ENCODE measurements at places on chromosomes 1 and 21.

- DNase-seq = no peak
Measured at GRCh38 chr1:171185091-171185490, at the start of gene FMO2. Gene FMO2 (plus strand): TSS chr1:171185300. CDS start chr1:171185714, 414 bp downstream.

DNA sequence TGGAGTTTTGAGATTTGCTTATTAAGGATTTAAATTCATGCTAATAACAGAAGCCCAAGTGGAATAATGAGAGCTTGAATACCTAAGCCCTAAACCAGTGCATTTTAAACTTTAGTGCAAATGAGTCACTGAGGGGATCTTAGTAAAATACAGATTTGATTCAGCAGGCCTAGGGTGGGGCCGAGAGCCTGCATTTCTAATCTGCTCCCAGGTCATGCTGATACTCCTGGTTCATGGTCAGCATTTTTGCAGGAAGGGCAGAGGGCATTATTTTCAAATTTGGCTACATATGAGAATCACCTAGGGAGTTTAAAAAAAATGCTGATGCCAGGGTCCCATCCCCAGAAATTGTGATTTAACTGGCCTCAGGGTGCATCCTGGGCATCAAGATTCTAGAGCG lies 39.3 kb downstream of the DNTTIP2 start:
- DNase-seq = no peak

GRCh38 chr1:196319301-196319700 lies 288.9 kb downstream of the KCNT2 start:
- DNase-seq = no peak

DNA sequence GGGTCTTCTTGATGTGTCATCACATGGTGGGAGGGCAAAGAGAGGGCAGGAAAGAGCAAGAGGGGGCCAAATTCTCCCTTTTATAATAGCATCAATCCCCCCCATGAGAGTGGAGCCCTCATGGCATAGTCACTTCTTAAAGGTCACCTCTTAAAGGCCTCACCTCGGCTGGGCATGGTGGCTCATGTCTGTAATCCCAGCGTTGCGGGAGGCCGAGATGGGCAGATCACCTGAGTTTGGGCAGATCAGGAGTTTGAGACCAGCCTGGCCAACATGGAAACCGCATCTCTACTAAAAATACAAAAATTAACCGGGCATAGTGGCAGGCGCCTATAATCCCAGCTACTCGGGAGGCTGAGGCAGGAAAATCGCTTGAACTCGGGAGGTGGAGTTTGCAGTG lies 170.1 kb downstream of the PGBD5 start:
- no peak for DNase-seq

DNA sequence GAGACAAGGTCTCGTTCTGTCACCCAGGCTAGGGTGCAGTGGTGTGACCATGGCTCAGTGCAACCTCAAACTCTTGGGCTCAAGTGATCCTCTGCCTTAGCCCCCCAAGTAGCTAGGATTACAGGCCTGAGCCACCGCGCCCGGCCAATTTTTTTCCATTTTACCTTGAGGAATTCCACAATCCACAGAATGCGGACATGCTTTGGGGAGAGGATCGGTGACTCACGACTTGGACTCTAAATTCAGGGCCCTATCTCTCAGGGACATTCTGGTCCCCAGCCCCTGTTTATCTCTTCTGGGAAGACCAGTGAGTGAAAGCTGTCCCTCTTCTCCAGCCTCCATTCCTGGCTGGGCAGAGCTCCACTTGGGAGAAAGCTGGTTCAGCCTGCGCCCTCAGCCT lies 5.2 kb downstream of the PADI1 start:
- no peak for DNase-seq

GRCh38 chr1:201059871-201060555 lies 36.5 kb upstream of the KIF21B start:
- no peak for DNase-seq

DNA sequence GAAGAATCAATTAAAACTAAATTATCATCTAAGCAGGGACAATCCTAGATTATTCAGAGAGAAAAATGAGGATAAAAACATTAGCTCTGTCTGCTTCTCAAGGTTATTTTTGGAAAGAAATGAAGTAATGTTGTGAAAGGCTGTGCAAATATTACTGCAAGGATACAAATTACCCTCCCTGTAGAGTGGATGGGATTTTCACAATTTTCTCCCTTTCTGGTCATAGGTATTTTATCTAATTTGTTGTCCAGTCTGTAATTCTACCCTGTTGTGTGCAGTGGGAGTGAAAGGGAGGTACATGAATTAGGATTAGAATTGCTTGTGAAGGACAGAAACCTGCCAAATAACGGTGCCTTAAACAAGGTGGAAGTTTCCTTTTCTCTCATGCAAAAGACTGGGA lies 54.7 kb downstream of the MAP3K7CL start:
- DNase-seq = no peak

DNA sequence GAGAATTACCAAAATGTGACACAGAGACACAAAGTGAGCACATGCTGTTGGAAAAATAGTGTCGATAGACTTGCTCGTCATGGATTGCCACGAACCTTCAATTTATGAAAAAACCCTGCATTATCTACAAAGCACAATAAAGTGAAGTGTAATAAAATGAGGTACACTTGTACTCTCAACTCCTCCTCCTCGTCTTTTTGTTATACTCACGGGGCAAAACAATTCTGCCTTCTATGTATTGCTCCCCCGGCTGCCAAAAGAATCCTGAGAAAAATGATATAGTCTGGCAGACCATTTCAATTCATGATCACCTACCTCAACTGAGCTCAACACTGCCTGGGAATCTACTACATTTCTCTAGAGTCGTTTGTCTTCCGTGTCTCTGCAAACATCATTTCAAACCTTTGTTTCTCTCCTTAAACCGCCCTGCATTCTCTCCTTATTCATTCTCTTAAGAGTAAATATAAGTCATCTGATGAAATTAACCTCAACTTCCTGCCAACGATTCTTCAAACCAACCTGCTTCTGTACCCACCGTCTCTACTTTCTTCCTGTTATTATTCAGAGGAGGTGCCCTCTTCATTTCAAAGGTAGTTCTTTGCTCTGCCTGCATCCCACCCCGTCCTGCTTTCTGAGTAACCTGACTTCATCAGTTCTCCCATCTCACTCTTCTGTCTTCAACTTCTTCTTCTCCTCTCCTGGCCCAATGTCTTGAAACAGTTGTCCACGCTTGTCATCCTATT lies 12.9 kb upstream of the IL19 start:
- DNase-seq = no peak

- DNase-seq = no peak
Measured at GRCh38 chr1:165441166-165441880, 3.6 kb downstream of the RXRG start.

DNA sequence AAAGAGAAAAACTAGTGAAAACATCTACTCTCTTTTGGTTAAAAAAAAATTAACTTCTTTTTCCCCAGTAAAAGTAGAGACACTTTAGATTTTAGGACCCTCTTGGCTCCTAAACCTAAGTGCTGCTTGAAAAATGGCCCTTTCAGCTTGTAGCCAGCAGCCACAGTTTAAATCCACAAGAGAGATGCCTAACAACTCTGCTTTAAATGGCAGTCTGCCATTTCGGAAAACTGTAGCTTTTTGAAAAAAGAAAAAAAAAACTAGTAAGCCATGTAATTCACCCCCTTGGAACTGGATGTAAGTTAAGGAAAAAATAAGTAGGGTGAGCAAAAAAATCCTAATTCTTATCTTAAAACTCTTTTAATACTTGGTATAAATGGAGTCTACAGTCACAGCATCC lies 56.0 kb downstream of the LHX9 start:
- no peak for DNase-seq

GRCh38 chr21:30349572-30349971 lies 1.2 kb upstream of the KRTAP23-1 start:
- no peak for DNase-seq

- DNase-seq = no peak
Measured at GRCh38 chr1:68010543-68010942, 39.9 kb downstream of the DIRAS3 start.

- no peak for DNase-seq
Measured at GRCh38 chr1:234970731-234971476, 157.7 kb downstream of the TOMM20 start.

- DNase-seq = no peak
Measured at GRCh38 chr1:117795792-117796191, 133.6 kb downstream of the GDAP2 start.

DNA sequence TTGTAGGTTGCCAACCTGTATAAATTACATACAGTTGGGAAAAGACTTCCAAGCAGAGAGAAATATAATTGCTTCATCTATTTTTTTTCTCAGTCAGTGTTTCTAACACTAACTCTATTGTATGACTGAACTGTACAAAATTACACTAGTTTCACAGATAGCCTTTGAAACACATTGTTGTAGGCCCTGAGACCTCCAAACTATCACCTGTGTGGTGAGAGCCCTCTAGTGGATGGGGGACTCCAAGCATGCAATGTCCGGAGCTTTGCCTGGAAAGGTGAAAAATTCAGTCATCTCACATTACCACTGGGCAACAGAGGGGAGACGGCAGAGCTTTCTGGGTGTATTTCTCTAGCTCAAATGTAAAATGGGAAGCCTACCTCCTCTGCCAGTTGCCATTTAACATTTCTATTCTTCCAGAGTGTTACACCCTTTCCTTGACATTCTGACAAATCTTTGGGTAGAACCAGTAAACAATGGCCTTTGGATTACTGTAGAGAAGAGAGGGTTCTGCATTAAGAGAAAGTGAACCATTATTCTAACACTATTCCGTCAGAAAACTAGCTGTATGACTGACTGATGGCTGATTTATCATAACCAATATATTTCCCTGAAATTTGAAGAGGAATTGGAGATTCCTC lies 212.2 kb downstream of the LYPLAL1 start:
- DNase-seq = no peak

GRCh38 chr1:192592981-192593708 lies 17.6 kb downstream of the RGS1 start:
- DNase-seq = no peak

DNA sequence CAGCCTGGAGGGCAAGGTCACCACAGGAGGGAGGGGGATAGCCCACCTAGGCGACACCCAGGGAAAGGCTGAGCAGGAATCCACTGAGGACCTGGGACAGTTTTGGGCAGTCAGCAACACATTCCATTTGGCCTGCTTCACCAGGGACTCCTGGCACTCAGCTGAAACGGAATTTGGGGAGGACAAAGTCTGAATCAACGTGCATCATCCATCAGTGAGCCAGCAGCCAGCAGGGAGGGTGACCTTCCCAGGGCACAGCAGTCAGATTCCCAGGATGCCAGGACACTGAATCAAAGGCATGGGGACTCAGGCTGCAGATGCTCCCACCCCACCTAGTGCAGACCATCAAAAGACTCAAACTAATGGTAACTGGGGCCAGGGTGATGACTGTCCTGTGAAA lies 4.6 kb downstream of the SH3BP5L start:
- no peak for DNase-seq

DNA sequence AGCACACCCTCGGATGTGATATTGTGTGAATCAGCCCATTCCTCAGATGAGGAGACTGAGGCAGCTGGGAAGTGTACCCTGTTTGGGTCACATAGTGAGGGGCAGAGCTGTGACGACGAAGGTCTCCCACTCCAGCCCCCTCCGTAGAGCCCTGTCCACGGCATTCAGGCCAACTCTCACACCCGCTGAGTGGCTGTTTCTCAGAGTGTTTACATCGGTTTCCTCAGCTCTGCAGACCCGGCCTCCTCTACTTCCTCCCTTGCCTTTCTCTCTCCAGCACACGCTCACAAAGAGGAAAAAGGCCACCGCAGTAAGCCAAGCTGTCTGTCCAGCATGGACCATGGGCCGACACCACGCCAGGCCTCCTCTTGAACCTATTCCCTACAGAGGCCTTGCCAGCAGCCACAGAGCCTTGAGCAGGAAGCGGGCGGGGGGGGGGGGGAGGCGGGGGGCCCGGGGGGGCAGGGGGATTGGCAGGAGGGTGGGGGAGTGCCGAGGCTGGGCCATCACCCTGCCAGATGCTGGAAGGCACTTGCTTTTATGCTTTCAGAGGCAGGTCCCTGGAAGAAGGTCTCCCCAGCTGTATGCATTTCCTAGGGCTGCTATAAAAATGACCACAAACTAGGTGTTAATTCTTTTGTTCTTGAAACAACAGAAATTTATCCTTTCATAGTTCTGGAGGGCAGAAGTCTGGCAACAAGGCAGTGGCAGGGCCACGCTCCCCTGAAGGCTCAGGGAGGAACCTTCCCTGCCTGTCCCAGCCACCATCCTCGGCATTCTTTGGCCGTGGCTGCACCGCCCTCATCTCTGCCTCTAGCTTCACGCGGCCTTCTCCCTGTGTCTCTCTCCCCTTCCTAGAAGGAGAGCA lies 178.4 kb downstream of the PSMG1 start:
- peak; percentile 85 for DNase-seq

DNA sequence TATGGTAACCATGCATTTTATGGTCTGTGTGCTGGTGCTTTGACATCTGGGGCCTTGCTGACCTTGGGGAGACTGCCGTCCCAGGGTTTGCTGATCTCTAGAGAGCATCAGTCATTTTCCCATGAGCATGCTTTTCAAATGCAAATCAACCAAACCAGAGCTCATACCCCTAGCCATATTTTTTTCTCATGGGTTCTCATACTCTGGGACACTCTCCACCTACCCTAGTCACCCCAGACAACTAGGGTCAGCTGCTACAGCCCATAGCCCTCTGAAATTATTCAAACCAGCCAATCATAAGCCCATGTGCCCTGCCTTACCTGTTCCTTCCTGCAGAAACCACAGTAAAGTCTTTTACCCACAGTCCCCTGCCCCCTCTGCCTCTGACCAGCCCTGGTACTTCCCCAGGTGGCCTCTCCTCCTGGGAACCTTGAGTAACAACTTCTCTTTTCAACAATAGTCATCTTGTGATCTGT lies 132.0 kb downstream of the MAP3K21 start:
- no peak for DNase-seq

- no peak for DNase-seq
Measured at GRCh38 chr1:208180421-208180820, 63.8 kb downstream of the PLXNA2 start.

GRCh38 chr1:115056395-115056798 lies 26.8 kb downstream of the TSHB start:
- no peak for DNase-seq

GRCh38 chr1:174815474-174815908 lies 184.3 kb upstream of the CACYBP start:
- no peak for DNase-seq

GRCh38 chr1:43440358-43440757 lies 13.4 kb downstream of the HYI start:
- no peak for DNase-seq

All from GF-D8 (cell line).